ENCODE measurements at places on chromosomes 1 and 21.

DNA sequence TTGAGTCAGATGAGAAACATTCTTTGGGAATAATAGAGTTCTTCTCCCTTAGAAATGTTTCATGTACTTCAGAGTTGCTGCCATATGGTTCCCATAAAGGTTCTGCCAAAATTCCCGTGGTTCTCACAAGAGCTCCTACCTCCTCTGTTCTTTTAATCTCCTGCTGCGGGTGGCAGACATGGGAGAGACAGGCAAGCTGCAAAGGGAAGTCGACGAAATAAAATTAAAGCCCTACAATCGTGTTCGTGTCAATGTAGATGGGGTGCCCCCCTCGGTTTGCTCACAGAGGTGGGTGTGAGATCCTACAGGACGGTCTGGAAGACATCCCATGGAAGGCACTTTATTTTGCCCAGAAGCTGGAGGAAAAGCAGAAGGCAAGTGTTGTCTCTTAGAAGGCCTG is 276.0 kb downstream of the RWDD3 start:
- no peak for DNase-seq

DNA sequence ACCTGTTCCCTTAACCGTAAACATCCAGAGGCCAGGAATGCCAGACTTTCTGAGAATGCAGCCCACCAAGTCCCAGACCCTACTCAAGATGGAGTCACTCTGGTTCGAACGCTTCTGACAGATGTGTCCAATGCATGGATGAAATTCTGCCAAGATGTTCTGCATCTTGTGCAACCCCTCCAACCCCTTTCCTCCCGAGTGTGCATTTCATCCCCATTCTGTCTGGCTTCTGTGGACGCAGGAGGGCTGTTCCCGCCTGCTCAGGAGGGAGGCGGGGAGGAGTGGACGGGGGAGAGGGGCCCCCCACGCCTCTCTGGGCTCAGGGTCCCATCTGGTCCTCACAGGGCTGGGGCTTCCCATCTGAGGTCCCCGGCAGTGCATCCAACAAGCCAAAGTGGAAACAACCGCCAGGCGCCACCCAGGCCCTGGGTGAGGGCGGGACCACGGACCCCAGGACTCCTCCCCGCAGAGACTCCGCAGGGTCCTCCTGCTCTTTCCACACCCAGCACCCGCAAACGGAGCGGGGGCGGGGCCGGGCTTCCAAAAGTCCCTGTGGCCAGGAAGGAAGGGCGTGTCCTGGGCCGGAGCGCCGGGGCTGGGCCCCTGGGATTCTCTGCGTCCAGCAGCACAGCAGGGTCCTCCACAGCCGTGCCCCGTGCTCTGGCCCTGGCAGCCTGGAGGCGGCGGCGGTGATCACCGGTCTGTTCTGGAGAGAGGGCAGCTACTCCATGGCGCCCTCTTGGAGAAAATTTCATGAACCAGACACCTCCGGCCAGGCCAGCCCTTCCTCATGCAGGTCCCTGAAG is 27.8 kb upstream of the SUMO3 start:
- no peak for DNase-seq

- DNase-seq, result no peak
These were observed 356.5 kb upstream of the DUSP10 start for GRCh38 chr1:222098404-222098803.

- DNase-seq, result no peak
These were observed 25.5 kb downstream of the RGS7 start for GRCh38 chr1:241331328-241332036.

DNA sequence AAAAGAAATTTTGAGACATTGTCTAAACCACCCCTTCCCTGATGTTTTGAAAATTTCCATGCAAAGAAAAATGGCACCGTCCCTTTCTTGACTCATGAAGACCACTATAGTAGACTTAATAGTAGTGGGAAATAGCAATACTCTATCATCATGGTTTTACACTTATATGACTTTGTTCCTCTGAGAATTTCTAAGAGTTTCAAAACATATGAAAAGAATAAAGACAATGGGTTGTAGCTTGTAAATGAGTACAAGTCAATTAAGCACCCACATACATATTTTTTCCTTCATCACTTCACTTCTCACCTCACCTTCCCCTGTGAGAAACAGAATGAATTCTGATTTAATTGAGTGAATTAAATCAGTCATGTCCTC is 151.7 kb downstream of the LYPLAL1 start:
- no peak for DNase-seq

DNA sequence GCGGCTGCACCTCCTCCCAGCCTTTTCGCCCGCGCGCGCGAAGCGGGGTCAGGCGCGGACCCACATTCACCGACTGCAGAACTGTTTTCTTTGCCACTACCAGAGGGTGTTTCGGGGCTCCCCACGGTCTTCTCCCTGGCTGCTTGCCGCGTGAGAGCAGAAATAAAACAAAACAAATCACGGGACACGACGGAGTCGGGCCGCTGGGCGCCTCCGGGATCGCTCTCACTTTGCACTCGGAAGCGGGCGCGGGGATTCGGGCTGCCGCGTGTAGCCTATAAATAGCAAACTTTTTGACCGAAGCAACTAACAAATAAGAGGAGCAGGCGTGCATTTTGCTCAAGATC is 412.3 kb upstream of the ESRRG start:
- no peak for DNase-seq

DNA sequence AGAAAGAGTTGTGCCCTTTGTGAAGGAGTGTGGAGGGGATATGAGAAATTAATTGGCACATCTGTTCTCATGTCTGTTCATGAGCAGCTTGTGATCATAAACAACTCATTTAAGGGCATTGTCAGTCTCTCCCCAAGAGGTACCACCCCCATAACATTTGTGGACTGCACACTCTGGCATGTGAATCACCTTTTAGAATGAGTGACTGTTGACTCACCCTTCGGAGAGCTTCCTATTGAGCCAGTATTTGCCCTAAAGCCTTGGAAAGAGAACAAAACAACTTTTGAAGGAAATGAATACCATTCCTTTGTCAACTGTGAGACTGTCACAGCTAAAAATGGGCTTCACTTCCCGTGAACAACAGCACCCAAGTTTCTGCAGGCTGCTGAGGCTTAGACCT is 27.5 kb upstream of the MYSM1 start:
- DNase-seq, result no peak

- DNase-seq, result no peak
These were observed 66.7 kb downstream of the COL18A1 start for GRCh38 chr21:45471525-45472221.

GRCh38 chr1:109304226-109304920 is 2.4 kb downstream of the MYBPHL start:
- no peak for DNase-seq

- DNase-seq, result no peak
These were observed 95.2 kb downstream of the SPATA46 start for GRCh38 chr1:162281426-162281825.

DNA sequence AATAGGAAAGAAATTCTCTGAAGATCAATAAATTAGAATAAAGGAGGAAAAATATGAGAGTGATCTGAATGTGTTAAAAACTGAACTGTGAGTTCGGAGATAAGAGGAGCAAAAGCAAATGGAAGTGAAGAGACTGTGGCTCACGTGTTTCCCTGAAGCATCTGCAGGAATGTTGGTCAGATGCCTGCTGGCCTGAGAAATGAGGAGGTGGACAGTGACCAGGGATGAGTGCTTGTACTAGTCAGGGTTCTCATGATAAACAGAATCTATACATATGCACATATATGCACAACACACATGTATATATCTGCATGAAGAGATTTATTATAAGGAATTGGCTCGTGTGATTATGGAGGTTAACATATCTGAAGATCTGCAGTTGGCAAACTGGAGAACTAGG is 103.4 kb upstream of the TIAM1 start:
- DNase-seq, result no peak

GRCh38 chr1:25468033-25468432 is 37.3 kb downstream of the MACO1 start:
- no peak for DNase-seq

DNA sequence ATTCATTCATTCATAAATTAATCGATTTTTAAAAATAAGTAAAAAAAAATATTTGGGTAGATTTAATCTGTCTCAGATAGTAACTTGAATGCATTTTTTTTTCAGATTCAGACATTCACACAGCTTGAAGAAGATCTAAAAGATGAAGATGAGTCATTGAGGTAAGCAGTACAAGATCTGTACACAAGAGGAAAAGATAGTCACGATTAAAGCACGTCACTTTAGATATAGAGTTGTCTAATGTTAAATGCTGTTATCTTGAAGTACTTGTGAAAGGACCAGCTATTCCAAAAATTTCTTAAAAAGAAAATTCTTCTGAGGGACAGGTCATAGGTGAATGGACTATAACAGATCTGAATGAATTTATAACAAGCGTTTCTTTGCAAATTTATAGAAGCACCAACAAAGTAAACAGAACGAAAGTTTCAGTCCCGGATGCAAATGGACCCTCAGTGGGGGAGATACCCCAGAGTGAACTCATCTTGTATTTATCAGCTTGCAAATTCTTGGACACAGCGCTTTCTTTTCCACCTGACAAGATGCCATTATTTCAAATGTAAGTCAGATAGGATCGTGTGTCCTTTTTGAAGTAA is 31.2 kb upstream of the MORC3 start:
- DNase-seq, result no peak

DNA sequence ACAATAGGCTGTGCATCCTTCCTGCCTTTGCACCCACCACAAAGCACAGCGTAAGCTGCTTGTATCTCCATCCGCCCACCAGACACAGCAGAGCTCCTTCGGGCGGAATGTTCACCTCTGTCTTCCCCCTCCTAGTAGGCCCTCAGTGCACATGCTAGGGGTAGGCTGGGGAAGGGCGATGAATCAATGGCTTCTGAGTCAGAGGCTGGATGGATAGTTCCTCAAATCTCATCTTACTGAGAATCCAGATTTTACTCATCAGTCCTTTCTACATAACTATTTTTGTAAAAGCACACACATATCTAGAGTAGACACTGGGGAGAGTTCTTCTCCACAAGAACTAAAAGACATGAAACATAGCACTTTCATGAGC is 73.8 kb downstream of the BCAR3 start:
- no peak for DNase-seq

DNA sequence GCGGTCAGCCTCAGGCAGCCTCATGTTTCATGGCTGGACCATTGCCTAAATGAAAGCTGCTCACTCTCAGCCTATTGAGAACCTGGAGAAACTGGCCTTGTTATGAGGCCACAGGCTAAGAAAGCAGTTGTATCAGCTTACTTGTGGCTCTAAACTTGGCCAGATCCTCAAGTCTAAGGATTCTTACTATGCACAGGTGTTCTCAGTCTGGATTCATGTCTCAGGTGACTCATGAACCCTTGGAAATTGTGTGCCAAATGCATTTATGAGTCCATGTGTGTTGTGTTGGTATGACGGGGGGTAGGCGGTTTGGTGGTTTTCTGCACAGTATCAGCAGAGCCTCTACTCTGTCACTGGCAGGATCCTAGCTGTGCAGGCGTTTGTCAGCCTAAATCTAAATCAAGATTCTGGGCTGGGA is 90.4 kb downstream of the ROR1 start:
- no peak for DNase-seq

- no peak for DNase-seq
These were observed 4.8 kb downstream of the SARS1 start for GRCh38 chr1:109218516-109218915.

DNA sequence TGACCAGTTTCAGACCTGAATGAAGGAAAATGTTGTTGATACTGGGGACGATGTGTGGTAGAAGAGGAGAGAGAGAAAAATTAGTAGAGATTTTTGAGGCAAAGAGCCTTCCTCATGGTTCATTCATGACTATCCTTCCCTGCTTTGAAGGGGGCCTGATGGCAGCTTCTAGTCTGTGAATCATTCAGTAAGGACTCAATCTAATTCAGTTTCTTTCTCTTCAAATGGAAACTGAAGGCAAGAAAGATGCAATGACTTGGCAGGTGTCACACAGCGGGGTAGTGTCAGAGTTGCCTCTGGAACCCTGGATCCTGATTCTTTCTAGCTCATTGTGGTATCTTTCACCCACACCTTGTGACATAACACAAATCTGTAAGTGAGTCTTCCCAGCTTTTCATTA is 14.9 kb upstream of the CD5L start:
- no peak for DNase-seq

DNA sequence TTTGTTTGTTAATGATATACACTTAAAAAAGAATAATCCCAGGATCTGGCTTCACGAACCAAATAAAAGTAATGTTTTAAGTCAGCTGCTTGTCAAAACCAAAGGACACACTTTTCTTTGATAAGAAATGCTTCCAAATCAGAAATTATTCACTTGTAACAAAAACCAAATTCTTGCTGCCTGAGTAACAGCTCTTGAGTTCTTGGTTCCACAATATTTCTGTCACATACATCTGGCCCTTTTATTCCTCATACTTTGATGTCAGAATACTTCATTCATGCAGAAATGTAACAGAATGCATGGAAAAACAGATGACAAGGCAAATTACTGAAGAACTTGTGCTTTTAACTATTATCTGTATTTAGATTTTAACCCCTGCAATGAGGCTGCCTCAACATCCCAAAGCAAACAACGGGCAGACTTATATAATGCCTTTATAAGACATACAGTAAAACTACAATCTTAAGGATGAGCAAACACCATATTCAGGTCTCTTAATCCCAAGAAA is 1.5 kb downstream of the VAMP4 start:
- no peak for DNase-seq

- no peak for DNase-seq
These were observed 5.2 kb downstream of the INSRR start for GRCh38 chr1:156853761-156854160.

DNA sequence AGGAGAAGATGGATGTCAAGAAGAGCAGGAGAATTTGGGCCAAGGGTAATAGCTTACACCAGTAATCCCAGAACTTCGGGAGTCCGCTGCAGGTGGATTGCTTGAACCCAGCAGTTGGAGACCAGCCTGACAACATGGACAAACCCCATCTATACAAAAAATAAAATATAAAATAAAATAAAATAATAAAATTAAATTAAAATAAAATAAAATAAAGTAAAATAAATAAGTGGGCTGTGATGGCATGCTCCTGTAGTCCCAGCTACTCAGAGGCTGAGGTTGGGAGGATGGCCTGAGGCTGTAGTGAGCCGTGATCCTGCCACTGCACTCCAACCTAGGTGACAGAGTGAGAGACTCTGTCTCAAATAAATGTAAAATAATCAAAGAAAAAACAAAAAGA is 1946.7 kb downstream of the MRPL39 start:
- no peak for DNase-seq

- no peak for DNase-seq
These were observed 454.8 kb upstream of the ADAMTS5 start for GRCh38 chr21:27421654-27422053.

- DNase-seq, result no peak
These were observed 44.3 kb upstream of the IL10 start for GRCh38 chr1:206816390-206817287.

GRCh38 chr1:18618546-18619466 is 11.8 kb upstream of the PAX7 start:
- no peak for DNase-seq

DNA sequence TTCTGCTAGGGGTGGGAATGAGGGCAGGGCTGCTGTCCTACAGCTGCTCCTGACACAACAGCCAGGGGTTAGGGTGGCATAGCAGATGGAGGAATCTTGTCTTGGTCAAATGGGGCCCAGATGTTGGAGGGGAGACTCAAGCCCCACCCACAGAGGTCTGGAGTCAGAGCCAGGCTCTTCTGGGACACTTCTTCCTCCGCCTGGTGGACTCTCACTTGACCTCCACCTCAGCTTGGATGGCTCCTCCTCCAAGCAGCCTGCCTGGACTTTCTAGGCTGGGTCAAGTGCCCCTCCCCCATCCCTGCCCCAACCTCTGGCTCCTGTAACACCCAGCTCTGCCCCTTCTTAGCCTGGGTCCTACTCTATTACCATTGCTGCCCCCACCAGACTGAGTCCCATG is 35.5 kb downstream of the EPHA2 start:
- no peak for DNase-seq

- no peak for DNase-seq
These were observed at the start of gene PLPPR4 for GRCh38 chr1:99264201-99265021. Gene PLPPR4, plus strand, starts transcription at chr1:99264492. Its CDS starts 102 bp downstream, at chr1:99264594.

All from DND-41 (cell line).